ENCODE measurements at places on chromosomes 3 and 15.

GRCh38 chr15:92159481-92159880, 234.2 kb upstream of the ST8SIA2 start:
- no peak for DNase-seq

GRCh38 chr15:65194826-65195547, 9.8 kb upstream of the CLPX start:
- DNase-seq, result no peak

GRCh38 chr3:35739964-35740527, 100.7 kb downstream of the ARPP21 start:
- no peak for DNase-seq

DNA sequence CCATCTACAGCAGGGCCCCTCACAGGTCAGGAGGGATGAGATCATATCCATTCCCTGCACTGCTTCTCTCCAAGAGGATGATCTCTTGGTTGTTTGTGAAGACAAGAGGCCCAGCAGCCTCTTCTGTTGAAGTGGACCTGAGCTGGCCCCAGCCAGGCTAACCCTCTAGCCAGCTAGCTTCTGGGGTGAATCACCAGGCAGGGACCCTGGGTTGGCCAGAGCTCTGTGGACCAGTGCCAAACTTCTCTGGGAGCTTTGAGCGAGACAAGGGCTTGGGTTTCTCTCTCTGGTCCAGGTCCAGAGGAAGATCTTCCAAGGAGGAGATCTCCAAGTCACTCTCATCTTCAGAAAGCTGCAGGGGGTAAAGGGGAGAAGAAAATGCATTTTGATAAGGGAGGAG, 52.7 kb downstream of the CLDN18 start:
- DNase-seq, result no peak

DNA sequence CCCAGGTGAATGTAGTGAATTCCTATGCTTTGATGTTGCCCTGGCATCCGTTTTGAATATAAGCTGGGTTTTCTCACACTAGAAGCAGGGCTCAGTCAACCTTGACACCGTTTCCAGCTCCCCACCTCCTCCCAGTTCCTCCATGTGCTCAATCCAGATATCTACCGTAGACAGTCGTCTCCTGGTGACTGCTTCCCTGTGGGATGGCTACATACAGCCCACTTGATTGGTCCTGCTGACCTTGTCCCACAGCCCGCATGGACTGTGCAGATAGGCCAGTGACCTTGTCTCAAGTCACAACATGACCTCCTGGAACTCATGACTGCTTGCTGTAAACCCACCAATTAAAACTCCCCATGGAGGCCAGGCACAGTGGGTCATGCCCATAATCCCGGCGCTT, 8.1 kb downstream of the SEMA7A start:
- DNase-seq, result no peak

DNA sequence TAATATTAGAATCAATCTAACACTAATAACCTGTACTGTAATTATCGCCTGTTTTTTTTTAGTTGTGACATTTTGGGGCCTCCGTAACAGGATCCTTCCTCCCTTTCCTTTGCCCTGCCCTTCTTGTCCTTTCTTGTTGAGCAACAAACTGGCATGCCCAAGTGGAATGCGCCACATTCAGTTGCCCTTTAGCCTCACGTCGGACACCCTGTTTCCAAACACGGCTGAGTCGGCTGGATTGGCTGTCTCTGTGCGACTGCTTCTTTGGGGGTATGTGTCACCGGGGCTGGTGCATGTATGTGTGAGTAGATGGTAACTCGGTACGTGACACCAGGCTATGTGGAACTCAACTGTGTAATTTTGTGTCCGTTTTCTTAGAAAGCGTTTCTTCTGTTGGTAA, 24.1 kb downstream of the TRAK1 start:
- DNase-seq, result no peak

DNA sequence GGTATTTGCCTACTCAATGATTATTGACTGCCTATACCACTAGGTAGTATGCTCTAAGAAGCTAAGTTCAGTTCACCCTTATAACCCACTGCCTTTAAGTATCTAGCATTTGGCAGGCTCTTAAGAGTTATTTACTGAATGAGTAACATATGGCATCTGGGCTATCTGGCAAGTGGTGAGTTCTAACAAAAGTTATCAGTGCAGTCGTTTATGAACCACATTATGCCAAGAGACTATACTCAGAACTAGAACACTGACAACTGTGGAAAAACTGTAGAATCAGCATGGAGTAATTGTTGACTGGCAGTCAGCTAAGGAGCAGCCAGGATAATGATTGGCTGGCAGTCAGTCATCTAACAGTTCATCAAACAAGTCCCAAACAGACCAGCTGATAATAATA, 25.8 kb downstream of the RAF1 start:
- DNase-seq, result no peak

DNA sequence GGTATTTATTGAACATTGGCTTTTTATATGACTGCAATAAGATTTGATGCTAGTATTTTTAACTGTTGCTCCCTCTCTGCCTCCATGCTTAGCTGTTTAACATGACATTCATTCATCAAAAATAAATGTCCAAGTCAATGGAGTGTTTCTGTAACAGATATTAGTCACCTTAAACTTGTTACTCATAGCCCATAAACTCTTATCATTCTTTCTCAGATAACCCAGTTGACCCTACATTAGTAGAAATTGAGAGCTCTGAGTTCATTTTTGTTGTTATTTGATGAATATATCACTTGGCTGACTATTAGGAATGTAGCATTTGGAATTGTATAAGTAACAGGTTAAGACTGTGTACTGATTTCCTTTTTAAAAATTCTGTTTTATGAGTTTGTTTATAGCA, 201.1 kb downstream of the UBE2E2 start:
- no peak for DNase-seq

DNA sequence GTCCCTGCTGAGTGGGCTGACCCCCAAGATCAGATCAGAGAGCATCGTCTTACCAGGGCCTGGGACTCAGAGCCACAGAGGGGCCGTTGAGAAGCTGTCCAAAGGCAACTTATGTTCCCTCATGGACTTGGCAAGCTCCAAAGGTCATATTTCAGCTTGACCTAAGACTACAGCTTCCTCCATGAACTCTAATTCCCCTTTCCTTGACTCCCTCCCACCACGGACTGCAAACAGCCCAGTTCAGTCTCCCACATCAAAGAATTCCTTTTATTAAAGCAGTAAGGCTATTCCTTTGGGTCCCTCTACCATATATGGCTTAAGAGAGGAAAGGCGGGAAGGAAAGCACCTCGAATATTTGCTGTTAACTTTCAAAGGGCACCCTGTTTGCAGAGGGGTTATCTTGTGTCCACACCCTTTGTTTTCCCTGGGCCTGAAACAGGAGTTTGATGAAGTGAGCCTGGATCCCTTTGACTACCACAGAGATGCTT, 146.1 kb upstream of the THBS1 start:
- DNase-seq, result no peak

- DNase-seq, result no peak
These were observed 19.8 kb upstream of the RAB7A start for GRCh38 chr3:128706086-128706615.

DNA sequence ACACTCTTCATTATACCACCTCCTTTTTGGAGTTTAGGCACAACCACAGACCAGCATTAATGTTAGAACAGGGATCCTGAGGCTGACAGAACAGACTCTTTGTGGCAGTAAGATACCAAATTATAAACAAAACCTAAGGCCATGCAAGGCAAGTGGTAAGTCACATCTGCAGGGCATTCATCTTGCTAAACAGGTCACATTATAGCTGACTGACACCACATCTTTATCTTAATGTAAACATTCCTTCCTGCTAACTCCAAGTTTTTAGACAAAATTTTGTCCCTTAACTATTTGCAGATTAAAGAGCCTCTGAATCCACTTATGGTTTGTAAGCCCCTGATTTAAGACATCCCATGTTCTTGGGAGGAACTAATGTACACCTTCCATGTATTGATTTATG, 500.6 kb downstream of the PYDC2 start:
- DNase-seq, result no peak

- DNase-seq, result no peak
These were observed 4.4 kb downstream of the UACA start for GRCh38 chr15:70758790-70759462.

DNA sequence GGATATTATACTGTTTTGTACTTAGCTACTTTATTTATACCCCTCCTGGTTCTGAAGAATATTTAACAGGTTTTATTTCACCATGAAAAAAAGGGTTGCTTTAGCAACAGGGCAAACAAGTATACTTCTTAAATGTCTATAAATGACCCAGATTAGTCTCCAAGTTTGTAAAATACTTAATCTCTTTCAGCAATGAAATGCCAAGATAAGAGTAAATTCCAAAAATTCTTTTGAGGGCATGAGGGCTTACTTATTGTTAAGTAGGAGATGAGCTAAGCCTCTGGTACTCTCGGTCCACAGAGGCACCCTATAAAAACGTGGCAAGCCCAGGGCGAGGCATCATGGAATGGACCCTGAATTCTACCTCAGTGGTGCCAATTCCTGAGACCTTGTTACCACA, 264.8 kb upstream of the NSMCE3 start:
- DNase-seq, result no peak

GRCh38 chr15:67750371-67750770, 74.9 kb upstream of the SKOR1 start:
- DNase-seq, result no peak

DNA sequence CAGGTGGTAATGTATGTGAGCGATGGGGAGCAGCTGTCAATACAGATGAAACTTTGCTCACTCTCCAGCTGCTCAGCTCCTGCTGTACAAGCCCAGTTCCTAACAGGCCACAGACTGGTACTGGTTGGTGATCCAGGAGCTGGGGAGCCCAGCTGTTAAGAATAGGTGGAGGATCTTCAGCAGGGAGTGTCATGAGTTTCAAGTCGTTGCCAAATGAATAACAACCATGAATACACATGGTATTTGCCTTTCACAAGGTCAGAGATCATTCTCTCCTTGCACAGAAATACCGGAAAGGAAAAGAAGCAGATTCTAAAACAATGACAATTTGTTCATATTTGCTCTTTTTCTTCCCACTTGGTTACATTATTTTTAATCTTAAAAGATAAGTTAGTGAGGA, 5.1 kb downstream of the PLSCR1 start:
- no peak for DNase-seq

DNA sequence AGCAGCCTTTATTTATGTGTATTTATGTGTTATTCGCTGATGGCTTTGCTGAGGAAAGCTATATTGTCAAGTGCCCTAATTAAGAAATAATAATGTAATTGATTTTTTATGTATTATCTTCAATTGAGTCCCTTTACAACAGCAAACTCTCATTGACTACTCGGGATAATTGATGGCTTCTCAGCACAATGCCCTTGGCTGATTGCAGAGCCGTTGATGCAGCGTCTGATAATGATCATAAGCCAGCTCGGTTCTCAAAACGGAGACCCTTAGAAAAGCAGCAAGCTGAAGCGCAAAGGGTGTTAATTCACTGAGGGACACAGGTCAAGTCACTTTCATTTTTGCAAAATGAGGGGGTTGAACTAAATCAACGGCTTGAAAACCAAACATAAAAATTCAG, 357.1 kb upstream of the KCNH8 start:
- no peak for DNase-seq

- no peak for DNase-seq
These were observed 22.5 kb upstream of the BFSP2 start for GRCh38 chr3:133377396-133377795.

DNA sequence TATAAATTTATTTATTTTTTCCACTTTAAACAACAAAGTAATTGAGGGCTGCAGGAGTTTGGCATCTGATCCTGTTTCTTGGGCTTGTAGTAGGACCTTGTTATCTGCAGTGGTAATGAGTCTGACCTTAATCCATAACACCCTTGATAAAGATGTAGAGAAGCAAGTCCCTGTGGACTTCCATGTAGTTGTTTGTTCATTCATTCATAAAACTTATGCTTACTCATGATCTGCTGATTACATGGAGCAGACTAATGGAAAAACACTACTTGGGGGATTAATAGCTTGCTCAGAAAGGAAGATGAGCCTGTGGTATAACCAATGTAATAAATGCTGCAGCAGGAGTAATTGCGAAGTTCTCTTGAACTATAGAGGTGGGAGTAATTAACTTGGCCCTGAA, 271.5 kb upstream of the TBL1XR1 start:
- no peak for DNase-seq

DNA sequence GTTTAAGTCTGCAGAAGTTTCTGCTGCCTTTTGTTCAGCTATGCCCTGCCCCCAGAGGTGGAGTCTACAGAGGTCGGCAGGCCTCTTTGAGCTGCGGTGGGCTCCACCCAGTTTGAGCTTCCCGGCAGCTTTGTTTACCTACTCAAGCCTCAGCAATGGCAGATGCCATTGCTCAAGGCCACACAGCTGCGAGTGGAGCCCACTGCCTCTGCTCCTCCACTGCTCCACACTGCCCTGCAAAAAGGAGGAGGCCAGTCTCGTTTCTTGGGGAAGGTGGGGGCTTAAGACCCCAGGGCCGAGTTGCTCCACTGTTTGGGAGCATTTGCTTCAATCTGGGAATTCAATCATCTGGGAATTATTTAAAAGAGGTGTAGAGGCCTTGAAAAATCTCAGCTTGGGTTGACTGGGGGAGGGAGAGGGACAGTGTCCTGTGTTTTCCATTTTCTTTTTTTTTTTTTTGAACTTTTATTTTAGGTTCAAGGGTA, 144.6 kb upstream of the MEF2A start:
- no peak for DNase-seq

DNA sequence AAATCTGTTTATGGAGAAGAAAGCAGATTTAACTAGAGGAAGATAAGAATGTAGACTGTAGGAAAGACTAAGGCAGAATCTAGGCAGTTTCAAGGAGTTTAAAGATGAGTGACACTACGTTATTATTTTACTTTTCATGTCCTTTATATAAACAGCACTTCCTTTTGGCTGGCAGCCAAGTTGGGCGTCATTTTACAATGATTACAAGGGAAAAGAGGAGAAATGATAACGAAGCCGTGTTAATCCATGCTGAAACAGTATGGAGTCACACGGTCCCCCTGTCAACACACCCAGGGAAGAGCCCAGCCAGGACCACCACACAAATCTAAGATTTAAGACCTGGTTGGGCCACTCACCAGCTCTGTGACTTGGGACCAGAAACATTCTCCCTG, 83.7 kb upstream of the NEO1 start:
- no peak for DNase-seq

GRCh38 chr15:63469190-63469589, 35.2 kb upstream of the USP3 start:
- DNase-seq, result no peak

- DNase-seq, result no peak
These were observed 357.5 kb downstream of the FOXP1 start for GRCh38 chr3:71225951-71226564.

DNA sequence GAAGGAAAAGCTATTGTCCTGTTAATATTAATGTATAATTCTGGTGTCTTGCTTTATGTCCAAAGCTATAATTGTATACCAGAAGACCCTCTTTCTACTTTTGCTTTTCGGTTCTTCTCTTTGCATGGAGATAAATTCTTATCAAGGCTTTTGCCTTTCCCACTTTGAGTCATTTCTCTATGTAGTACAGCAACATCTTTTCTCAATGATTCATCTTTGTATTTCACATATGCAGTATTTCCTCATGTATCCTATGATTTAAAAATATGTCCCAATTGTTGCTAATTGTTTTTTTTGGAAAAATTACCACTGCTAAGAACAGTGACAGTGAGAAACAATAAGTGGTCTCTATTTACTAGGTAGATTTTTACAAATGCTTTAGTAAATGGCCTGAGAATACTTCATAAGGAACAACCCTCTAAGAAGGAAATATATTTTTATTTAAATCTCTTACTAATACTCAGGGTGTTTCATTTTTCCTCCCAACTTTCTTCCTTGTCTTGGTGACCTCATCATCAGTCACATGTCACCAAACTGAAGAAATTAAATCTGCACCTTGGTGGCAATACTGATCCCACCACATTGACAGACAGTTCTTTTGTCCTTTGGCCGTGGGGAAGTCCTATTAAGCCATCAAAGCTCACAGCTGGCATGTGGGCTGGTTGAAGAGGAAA, 290.6 kb downstream of the SATB1 start:
- no peak for DNase-seq
